Stimulated activated naive CD4-positive, alpha-beta T cell treated with Interleukin-2 at 50 U/mL for 16 hours (primary cell): ENCODE measurements at places on chromosomes 1 and 21.
A peak's percentile ranks its signal among the peaks of the same experiment; 100 is the strongest.

- no peak for DNase-seq
These were observed 3.7 kb downstream of the ARHGEF16 start for GRCh38 chr1:3457910-3458883.

GRCh38 chr1:187338762-187339412 is 510.1 kb downstream of the PLA2G4A start:
- no peak for DNase-seq

- no peak for DNase-seq
These were observed 609.1 kb downstream of the KIF26B start for GRCh38 chr1:245763873-245764331.

DNA sequence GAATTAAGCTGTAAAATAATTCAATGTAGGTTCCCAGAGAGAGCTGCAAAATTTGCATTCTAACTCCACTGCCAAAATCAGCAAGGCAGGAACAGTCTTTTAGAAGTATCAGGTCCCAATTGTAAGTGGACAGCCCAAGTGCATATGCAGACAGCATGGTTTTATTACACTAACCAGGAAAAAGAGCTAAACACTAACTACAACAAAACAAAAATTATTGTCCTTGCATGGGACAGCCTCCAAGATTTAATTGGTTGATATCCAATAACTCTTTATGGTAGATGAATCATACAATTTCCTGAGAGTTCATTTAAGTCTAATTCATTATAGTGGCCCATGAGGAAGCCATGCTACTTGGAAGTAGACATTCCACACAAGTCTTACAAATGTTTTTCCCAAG is 154.3 kb upstream of the ZNF648 start:
- no peak for DNase-seq

DNA sequence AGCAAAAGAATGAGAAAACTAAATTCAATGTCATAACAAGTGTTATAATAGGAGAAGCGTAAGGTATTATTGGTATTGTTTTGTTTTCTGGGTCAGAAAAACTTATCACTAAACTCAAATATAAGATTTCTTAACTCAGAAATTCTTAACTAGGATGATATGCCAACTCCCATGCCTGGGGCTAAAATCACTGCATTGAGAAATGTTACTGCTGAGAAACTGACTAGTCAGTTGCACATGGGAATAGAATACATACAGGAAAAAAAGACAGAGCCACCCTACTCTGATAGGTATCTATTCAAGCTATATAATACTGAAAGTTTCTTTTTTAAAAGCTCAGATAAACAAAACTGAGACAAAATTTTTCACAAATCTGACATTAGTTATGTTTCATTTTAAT is 56.3 kb downstream of the PRPF38A start:
- DNase-seq = no peak

GRCh38 chr1:167059045-167059808 is 30.9 kb downstream of the GPA33 start:
- peak; percentile 61 for DNase-seq

DNA sequence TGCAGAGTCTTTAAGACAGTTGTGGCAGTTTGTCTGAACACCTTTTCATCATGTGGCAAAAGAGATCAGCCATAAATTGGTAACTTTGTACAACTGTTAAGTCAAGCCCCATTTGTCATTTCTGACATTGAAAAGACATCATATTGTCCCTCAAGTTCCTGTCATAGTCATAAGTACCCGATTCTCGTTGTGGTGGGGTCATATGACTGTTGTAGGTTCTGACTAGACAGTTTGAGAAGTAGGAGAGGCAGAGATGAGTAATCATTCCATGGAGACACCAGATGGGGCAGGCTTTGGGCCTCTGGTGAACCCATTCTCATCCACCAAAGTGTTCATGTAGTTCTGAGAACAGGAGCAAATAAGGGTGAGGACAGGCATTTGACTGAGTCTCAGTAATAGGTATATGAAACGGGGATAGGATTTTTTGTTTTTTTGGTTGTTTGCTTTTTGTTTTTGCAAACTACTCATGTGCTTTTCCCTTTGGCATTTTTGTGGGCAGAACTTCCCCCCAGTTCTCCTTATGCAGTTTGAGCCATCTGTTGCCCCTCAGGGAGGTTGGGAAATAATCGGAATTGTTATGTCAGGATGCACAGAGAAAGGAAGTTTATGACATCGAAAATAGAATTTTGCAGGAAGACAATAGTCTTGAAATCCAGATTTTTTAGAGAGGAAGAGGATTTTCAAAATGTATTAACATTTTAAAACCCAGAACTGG is 86.9 kb upstream of the KCNE2 start:
- DNase-seq = peak; percentile 5
